ENCODE measurements at places on chromosomes 16 and 17. TPM values are rescaled to one million over a fixed set of nuclear protein-coding genes. Genes with fewer than 3 reads are reported as not detected.

The PRSS27 gene
- total RNA-seq = 0.75 TPM

- no peak overlapping the region for H3K27ac ChIP-seq
- DNase-seq = no peak
- H3K27me3 ChIP-seq = no peaks in the 10 kb centered on the region
- H3K4me3 ChIP-seq = no peak overlapping the region
- H3K4me1 ChIP-seq = no peaks in the 10 kb centered on the region
Observed at GRCh38 chr17:82435103-82435502, 15.4 kb downstream of the CYBC1 start.

GRCh38 chr16:50267651-50268050, 1.3 kb downstream of the ADCY7 start:
- H3K27ac ChIP-seq = no peak overlapping the region
- H3K36me3 ChIP-seq = no peaks in the 10 kb centered on the region
- H3K27me3 ChIP-seq = no peaks in the 10 kb centered on the region
- no peak overlapping the region for H3K4me3 ChIP-seq
- no peak for DNase-seq

GRCh38 chr16:48627148-48627547, 17.2 kb upstream of the N4BP1 start:
- H3K4me1 ChIP-seq = peaks cover 16% of the 10 kb centered on the region
- H3K27ac ChIP-seq = no peak overlapping the region
- DNase-seq = no peak
- no peak overlapping the region for H3K4me3 ChIP-seq

GRCh38 chr17:66988069-66988798, 23.7 kb downstream of the CACNG4 start:
- no peaks in the 10 kb centered on the region for H3K36me3 ChIP-seq
- no peaks in the 10 kb centered on the region for H3K4me1 ChIP-seq
- H3K27ac ChIP-seq = no peak overlapping the region
- no peak for DNase-seq
- peaks cover 12% of the 10 kb centered on the region for H3K27me3 ChIP-seq
- no peak overlapping the region for H3K4me3 ChIP-seq

GRCh38 chr17:38601539-38602351, 4.0 kb downstream of the SRCIN1 start:
- DNase-seq = peak; percentile 71
- no peak overlapping the region for H3K4me3 ChIP-seq
- H3K4me1 ChIP-seq = peaks cover 20% of the 10 kb centered on the region
- no peak overlapping the region for H3K27ac ChIP-seq
- H3K27me3 ChIP-seq = peaks cover 79% of the 10 kb centered on the region
- no peaks in the 10 kb centered on the region for H3K36me3 ChIP-seq

The EIF5A gene
- total RNA-seq = 175 TPM

The ADORA2B gene
- 2.1 TPM for total RNA-seq

DNA sequence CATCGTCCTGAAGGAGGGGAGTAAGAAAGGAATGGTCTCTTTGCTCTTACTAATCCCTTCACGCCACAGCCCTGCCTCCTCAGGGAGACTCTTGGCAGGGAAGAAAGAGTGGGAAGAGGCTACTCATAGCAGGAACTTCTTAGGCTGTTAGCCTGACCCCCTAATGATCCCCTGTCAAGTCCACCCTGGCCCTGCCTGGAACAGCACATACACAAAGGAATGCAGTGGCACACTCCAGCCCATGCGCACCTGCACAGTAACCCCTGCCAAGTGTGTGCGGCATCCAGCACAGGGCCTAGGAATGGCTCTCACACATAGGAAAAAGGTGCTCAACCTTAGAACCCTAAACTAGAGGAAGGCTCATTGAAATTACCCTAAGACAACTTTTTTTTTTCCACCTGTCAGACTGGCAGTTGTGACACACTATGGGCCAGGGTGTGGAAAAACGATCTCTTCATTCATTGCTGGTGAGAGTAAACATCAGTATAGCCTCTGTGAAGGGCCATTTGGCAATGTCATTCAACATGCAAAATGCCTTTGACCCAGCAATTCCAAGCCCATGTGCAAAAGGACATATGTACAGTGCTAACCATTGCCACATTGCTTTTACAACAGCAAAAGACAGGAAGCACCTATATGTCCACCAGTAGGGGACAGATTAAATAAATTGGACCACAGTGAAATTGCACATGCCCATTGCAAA, 50.1 kb downstream of the PIMREG start:
- peaks cover 63% of the 10 kb centered on the region for H3K4me1 ChIP-seq
- no peak overlapping the region for H3K4me3 ChIP-seq
- no peaks in the 10 kb centered on the region for H3K36me3 ChIP-seq

DNA sequence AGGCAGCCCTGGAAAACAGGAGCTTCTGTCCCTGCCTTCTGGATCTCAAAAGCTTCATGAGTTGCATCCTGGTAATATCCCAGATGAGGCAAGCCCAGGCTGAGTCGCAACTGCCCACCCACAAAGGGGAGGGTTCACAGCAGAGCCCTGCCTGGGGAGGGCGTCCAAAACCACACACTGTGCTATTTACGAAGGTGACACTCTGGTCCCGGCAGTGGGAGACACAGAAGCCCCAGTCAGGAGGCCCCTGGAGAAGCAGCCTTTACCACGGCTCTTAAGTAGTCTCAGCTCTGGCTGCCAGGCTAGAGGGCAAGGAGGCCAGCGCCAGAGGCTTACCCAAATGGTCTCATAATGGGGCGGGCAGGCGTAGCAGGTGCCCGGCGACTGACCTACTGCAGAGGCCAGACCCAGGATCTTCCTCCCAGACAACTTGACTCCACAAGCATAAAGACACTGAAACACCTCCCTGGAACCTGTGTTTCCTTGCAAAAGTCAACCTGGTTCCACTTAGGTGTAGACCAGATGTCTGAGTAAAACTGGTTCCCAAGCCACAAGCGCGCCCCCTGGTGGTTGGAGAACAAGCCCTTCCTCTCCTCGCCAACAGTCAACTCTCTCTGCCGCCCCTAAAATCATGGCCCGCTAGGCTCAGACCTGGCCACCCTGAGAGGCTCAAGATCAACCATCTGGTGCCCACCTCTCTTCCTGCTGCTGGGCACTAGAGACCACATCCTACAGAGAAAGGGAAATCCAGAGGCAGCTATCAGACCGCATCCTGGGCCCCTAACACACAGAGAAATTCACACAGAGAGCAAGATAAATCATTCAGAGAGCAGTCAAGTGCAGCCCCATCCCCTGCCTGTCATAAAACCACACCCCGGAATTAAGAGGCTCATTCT, 5.2 kb downstream of the AXIN2 start:
- peaks cover 51% of the 10 kb centered on the region for H3K4me1 ChIP-seq
- peak; percentile 69 for DNase-seq
- peak overlapping the region; percentile 11 for H3K4me3 ChIP-seq
- peaks cover 30% of the 10 kb centered on the region for H3K36me3 ChIP-seq

The KCNJ12 gene
- 9.1 TPM for total RNA-seq

The DNAAF8 gene
- total RNA-seq = 0.66 TPM

DNA sequence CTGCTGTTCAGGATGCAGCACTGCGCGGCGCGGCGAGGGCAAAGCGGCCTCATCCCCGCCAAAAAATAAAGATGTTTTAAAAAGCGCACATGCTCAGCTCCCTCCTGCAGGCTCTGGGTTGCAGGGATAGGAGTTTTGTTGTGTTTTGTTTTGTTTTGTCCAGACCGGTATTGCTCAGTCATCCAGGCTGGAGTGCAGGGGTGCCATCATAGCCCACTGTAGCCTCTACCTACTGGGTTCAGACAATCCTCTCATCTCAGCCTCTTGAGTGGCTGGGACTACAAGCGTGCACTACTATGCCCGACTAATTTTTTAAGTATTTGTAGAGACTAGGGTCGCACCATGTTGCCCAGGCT, 636 bp downstream of the WWOX start:
- peak overlapping the region; percentile 96 for H3K27ac ChIP-seq
- H3K4me3 ChIP-seq = peak overlapping the region; percentile 99

The TRAF7 gene
- 29.0 TPM for total RNA-seq

DNA sequence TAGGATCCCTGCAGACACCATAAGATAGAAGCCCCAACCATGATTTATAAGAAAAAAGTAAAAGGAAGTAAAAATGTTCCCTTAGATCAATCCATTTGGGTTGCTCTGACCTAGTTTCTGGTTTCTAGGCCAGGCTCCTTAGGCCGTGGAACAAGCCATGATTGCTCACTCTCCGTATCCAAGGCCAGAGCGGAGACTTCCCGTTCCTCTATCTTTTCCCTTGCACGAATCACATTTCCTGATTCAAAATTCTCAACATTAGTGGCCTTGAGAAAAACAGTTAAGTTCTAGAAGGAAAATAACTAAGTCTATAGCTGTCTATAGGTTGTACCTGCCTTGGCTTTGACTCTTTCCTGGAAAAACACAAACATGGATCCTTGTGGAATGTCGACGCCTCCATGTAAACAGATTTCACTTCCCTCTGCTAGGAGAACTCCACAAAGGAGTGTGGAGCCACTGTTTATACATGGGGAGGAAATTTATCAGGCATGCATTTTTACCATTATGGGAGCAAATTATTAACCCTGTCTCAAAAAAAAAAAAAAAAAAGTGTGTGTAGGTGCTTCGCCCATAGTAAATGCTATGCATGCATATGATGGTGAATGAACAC, 149.6 kb downstream of the ZFHX3 start:
- no peak overlapping the region for H3K27ac ChIP-seq
- no peak for DNase-seq
- no peaks in the 10 kb centered on the region for H3K36me3 ChIP-seq
- H3K27me3 ChIP-seq = no peaks in the 10 kb centered on the region

DNA sequence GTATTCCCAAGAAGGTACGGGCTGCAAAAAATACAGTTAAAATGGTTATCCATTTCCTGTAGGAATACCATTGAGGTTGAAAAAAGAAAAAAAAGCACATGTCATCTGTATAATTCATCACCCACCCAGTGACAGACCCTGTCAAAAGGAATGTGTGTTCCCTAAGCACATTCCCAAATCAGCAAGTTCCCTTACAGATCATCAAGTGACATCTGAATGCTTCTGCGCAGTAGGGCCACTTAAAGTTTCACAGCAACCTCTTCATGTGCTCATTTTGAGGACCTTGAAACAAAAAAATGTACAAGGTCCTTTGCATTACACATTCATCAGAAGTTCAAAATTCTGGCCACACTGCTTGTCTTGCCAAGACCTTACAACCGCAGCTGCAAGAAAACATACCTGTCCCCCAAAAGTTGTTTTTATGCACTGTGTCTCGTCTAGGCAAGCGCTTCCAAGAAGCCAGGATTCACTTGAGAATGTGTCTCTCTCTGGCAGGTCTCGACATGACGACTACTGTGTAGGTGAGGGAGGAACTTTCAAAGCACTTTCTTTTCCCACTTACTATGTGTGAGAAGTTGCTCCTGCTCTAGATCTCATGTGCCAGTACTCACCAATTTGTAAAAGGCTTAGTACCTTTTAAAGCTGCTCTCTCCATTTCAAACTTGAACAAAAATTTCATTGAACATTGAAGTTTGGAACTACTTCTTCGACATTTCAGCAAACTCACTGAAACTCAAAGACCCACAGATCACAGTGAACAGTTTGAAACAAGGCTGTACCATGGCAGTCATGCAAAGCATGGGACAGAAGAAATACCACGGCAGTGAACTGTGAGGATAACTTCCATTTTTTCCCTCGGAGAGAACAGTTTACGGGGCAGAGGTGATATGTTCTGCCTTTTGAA, 4.3 kb upstream of the POLG2 start:
- no peak overlapping the region for H3K4me3 ChIP-seq
- peaks cover 60% of the 10 kb centered on the region for H3K36me3 ChIP-seq
- H3K27me3 ChIP-seq = peaks cover 3% of the 10 kb centered on the region
- peaks cover 15% of the 10 kb centered on the region for H3K4me1 ChIP-seq

- peaks cover 41% of the 10 kb centered on the region for H3K36me3 ChIP-seq
- no peak overlapping the region for H3K27ac ChIP-seq
- peak; percentile 49 for DNase-seq
- H3K27me3 ChIP-seq = no peaks in the 10 kb centered on the region
- H3K4me1 ChIP-seq = no peaks in the 10 kb centered on the region
Observed at GRCh38 chr17:35849469-35850348, 19.0 kb downstream of the HEATR9 start.

The MYH1 gene
- 3.4 TPM for total RNA-seq

The SYNRG gene
- total RNA-seq = 14.5 TPM

The TBC1D3I gene
- total RNA-seq = 0.09 TPM

The ETV4 gene
- 4.0 TPM for total RNA-seq

GRCh38 chr16:8519179-8519578, 71.1 kb downstream of the TMEM114 start:
- no peak overlapping the region for H3K27ac ChIP-seq
- no peaks in the 10 kb centered on the region for H3K36me3 ChIP-seq
- no peaks in the 10 kb centered on the region for H3K27me3 ChIP-seq
- no peaks in the 10 kb centered on the region for H3K4me1 ChIP-seq

GRCh38 chr16:6633456-6633855, 699.2 kb upstream of the RBFOX1 start:
- H3K27ac ChIP-seq = no peak overlapping the region
- no peaks in the 10 kb centered on the region for H3K4me1 ChIP-seq
- DNase-seq = no peak
- no peak overlapping the region for H3K4me3 ChIP-seq

The ARHGAP27 gene
- total RNA-seq = 7.1 TPM

DNA sequence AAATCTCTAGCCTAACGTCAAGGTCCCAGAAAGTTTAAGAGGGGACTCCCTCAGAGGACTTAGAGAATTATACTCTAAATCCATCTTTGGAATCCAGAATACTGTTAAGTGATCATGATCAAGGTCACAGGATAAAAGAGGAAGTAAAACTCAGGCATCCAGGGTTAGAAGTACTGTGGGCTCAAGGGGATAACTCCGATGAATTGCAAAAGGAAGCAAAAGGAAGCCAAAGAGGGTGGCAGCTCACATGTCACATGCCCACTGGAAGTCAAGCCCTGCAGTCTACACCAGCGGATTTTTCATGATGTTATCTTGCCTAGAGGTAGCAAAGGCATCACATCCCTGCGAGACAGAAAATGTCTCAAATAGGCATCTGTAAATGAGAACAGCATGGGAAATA, 3.8 kb downstream of the ZNF821 start:
- H3K36me3 ChIP-seq = peaks cover 32% of the 10 kb centered on the region
- DNase-seq = peak; percentile 43
- peaks cover 9% of the 10 kb centered on the region for H3K4me1 ChIP-seq
- no peaks in the 10 kb centered on the region for H3K27me3 ChIP-seq

The TP53TG3F gene
- not detected for total RNA-seq

DNA sequence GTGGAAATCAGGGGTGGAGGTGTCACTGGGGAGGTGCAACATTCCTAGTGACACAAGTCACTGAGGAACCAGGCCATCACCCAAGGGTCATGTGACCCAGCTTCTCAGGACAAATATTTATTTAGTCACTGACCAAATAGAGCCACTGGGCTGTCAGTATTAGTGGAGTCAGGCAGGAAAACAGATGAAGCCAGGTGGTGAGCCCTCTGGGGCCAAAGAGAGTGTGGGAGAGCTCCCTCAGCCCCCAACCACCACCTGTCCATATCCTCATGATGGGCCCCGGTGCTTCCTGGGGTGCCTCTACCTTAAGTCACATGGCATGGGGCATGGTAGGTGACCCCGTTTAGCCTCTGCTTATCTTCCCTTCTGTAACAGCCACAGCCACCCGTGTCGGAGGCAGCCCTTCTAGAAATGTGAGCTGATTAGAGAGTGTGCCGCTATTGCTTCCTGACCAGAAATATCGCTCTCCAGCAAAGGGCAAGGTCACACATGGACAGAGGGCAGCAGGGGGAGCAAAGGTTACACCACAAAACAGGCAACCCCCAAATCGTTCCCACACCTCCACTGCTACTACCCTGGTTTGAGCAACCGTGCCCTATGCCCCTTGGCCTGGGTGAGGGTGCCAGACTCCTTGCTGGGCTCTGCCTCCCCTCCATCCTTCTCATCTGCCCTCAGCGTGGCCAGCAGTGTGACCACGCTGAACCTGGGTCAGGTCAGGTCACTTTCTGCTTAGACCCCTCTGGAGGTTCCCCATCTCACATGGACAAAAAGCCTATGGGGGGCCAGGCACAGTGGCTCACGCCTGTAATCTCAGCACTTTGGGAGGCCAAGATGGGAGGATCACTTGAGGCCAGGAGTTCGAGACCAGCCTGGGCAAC, 8.6 kb upstream of the AKTIP start:
- H3K36me3 ChIP-seq = no peaks in the 10 kb centered on the region
- peaks cover 10% of the 10 kb centered on the region for H3K4me1 ChIP-seq
- no peak overlapping the region for H3K27ac ChIP-seq
- H3K4me3 ChIP-seq = no peak overlapping the region
- no peaks in the 10 kb centered on the region for H3K27me3 ChIP-seq
- DNase-seq = no peak
